ENCODE measurements at places on chromosomes 7 and 10.

DNA sequence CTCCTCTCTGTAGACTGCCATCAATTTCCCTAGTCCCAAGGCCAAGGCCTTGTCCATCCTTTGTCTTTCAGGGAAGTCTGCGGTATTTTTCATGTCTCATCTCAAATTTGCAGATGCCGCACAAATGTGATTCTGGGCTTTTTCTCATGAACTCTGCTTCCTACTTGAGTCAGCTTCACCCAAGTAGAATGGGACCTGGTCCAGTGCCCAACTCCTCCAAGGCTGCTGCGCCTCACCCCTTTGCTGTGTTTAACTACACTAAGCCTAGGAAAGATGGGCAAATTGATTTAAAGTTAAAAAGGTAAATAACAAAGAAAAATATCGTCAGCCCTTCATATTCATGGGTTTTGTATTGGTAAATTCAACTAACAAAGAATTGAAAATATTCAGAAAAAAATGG is 1092.6 kb upstream of the AUTS2 start:
- DNase-seq = no peak

DNA sequence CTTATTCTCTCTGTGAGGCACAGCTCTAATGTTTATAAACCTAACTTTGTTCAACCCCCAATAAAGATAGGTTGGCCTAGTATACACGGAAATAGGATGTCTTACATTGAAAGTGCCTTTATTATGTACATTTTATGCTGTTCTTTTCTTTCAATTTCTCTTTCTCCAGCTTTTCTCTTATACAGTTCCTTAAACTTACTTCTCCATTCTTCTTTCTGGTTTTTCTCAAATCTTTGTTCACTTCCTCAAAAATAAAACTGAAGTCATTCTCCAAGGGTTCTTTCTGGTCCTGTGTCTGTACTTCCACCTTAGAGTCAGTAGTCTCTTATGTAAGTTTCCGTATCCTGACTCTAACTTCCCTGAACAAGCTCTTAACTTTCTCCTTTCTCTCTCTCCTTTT is 29.2 kb upstream of the NAMPT start:
- no peak for DNase-seq

- DNase-seq = no peak
These were observed 93.4 kb upstream of the INHBA start for GRCh38 chr7:41796331-41796730.

DNA sequence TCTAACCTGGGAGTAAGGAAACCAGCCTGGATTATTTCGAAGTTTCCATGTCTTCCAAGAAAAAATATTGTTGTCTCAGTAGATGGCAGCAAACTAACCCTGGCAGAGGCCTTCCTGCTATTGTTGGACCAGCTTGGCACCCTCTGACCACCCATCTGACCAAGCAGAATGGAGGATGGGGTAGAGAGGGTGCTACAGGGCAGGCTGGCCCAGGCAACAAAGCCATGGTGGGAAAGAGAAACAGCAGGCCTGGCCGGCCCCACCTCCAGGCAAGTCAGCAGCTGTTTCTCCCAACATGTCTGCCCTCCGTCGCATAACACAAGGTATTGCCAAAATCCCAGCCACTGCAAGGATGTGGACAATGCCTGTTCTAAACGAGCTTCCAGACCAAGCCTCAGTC is 95.0 kb downstream of the FAM53B start:
- DNase-seq = no peak

- no peak for DNase-seq
These were observed 1.5 kb downstream of the CPSF4 start for GRCh38 chr7:99440195-99440594.

DNA sequence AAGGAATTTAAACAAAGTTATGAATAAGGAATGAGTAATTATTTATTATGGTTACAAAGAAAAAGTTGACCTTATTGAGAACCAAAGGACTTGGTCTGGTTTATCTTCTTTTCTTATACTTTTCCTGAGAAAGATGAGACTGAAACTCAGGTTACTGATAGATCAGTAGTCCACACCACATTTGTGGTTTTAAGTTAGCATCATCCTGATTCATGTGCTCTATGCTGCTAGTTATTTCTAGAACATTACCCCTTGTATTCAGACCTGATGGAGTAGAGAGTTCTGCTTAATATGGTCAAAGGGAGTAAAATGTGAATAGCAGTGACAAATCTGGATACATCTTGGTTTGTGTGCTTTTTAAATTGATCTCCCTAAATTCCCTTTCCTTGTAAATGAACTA is 63.8 kb downstream of the FOXP2 start:
- DNase-seq = no peak
